ENCODE measurements at places on chromosomes 6 and 20.

- DNase-seq, result no peak
Measured at GRCh38 chr6:127792616-127793015, 108.2 kb downstream of the THEMIS start.

DNA sequence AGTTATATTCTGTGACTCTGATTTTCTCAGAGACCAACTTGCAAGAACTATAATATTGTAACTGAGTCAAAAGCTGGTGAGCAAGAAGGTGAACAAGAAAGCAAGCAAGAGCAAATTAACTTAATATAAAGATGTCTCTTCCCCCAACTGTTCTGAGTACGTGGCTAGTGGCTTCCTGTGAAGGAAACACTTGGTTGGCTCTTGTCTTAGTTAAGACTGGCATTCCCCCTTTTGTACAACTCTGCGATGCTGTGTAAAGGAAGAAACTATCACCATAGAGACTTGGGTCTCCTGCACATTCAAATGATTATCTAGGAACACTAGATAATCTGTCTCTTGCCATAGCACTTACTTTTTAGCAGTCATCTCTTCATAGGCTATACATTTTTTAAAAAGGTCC is 47.3 kb upstream of the TNFAIP3 start:
- no peak for DNase-seq

DNA sequence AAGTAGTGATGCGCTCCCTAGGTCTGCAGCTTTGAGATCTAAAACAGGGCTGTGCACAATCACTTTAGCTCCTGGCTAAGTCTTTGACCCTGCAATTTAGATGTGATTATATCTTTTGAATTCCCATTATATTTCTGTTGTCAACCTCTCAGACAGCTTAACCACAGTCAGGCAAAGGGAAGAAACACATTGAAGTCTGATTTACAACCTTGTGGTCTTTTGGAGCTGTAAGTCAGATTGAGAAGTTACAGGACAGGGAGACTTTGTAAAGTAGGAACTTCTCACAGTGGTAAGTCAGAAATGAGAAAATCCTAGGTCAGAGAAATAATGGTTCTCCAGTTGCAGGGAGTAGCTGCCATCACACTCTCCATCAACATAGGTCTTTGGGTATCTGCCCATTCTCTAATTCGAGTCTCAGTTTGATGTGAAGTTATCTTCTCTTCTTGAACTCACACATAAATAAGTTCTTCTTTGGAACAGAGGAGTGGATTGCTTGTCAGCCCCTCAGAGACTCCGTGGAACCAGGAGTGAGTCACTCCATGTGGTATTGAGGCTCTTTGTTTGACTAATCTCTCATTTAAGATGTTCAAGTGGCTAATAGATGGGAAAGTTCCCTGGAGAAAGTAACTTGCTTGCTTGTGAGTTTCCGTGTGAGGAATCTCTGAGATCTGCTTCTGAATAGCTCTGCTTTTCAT is 35.0 kb upstream of the SGK1 start:
- no peak for DNase-seq

DNA sequence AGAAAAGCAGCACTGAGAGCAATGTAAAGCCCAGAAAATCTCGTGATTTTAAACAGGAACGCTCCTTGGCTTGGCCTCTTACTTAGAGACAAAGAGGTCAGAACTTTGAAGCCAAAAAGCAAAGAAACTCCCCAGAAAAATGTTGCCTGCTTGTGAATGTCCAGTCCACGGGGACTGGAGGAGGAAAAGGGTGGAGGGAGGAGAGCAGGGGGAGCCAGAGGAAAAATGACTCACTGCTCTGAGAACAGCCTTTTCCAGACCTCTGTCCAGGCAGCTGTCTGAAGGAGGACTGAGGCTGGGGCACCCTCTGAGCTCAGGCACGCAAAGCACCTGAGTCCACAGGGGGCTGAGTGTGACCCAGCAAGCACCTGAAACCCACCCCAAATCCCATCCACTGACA is 64.7 kb downstream of the TRAM2 start:
- DNase-seq, result no peak

GRCh38 chr20:58001381-58001780 is 227.1 kb downstream of the ANKRD60 start:
- DNase-seq, result no peak

- no peak for DNase-seq
Measured at GRCh38 chr20:47281376-47281775, 75.1 kb downstream of the ZMYND8 start.

DNA sequence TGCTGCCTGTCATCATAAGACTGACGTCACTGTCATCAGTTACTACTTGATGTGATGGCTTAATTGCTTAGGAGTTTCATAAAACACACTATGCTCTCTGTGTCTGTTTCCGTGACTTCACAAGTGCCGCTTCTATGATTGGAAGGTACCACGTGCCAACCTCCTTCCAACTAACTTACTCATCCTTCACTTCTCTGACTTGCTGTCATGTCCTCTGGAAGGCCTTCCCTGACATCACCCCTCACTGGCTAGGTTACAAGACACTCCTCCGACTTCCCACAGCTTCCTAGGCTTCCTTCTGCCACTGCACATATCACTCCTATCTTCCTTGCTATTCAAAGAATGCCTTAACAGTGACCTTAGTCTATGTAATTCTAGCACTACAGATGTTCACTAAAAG is 20.4 kb downstream of the SERINC3 start:
- DNase-seq, result no peak

GRCh38 chr20:56345911-56346310 is 12.9 kb upstream of the FAM210B start:
- DNase-seq, result no peak

- DNase-seq, result no peak
Measured at GRCh38 chr6:26331218-26332073, 33.6 kb upstream of the BTN3A2 start.

- DNase-seq, result no peak
Measured at GRCh38 chr6:119720160-119720559, 370.6 kb upstream of the MAN1A1 start.

GRCh38 chr6:21738180-21739094 is 144.9 kb downstream of the SOX4 start:
- peak; percentile 7 for DNase-seq
